ENCODE measurements at places on chromosomes 1 and 21. TPM values are rescaled to one million over a fixed set of nuclear protein-coding genes. Genes with fewer than 3 reads are reported as not detected.

Gene TNFRSF9
- 3.4 TPM for total RNA-seq

Gene CFHR5
- not detected for total RNA-seq

Gene TBX19
- total RNA-seq: 0.61 TPM

Gene TAS1R3
- total RNA-seq: 0.07 TPM

Gene CDC42BPA
- total RNA-seq: 12.5 TPM
